ENCODE measurements at places on chromosomes 3 and 15. TPM values are rescaled to one million over a fixed set of nuclear protein-coding genes. Genes with fewer than 3 reads are reported as not detected.

DNA sequence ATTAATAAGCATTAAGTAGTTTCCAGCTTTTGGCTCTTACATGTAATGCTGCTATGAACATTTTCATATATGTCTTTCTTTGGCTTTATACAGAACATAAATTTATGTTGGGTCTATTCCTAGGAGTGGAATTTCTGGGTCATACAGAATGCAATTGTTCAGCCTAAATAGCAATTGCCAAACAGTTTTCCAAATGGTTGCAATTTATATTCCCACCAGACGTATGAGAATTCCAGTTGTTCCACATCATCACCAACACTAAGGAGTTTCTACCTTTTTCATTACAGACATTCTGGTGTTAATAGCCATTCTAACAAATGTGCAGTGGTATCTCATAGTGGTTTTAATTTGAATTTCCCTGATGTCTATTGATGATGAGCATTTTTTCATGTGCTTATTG lies 160.1 kb upstream of the TMC3 start:
- no peak for DNase-seq

Gene LTK
- 0.91 TPM for total RNA-seq

DNA sequence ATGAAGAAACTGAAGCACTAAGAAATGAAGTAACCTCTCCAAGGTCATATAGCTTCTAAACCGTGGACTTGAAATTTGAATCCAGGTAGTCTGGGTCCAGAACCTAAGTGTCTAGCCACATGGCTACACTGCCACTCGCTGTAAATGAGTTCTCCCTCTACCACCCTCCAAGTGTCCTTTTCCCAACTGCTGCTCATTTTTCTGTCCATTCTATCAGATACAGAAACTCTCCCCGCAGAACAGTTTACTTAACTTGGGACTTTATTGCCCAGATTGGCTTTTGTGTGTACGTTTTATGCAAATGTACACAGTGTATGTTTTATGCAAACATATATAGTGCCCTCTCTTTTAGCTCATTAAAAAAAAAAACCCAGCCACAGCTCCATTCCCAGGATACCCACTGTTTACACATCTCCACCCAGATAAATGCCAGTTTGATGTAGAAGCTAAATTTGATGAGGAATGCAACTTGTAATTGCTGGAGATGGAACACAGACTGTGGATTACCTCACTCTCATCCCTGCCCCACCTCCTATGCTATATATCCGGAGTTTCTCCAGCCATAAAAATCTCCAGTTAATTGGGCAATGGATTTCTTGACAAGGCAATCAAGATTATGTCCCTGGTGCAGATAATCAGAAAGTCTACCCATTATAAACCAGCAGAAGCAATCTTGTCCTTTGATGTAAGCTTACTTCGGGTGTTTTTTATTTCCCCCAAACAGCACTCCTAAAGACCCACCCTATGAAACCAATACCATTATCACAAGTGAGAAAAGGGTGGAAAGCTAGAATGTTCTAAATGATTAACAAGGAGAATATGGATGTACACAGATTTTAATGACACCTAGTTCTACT lies 42.0 kb downstream of the THBS1 start:
- DNase-seq, result no peak

- peak; percentile 67 for DNase-seq
Observed at GRCh38 chr15:66293419-66294156, at the start of gene DIS3L. TSS of gene DIS3L (plus strand) at chr15:66293568. CDS start at chr15:66293597, 29 bp downstream.

GRCh38 chr3:52805270-52806039 lies 10.9 kb downstream of the ITIH3 start:
- no peak for DNase-seq

Gene SLC9C1
- total RNA-seq, result 0.69 TPM

GRCh38 chr3:115626006-115626409 lies 2.7 kb downstream of the GAP43 start:
- DNase-seq, result no peak
